ENCODE measurements at places on chromosomes 13 and 19.
A peak's percentile ranks its signal among the peaks of the same experiment; 100 is the strongest.

DNA sequence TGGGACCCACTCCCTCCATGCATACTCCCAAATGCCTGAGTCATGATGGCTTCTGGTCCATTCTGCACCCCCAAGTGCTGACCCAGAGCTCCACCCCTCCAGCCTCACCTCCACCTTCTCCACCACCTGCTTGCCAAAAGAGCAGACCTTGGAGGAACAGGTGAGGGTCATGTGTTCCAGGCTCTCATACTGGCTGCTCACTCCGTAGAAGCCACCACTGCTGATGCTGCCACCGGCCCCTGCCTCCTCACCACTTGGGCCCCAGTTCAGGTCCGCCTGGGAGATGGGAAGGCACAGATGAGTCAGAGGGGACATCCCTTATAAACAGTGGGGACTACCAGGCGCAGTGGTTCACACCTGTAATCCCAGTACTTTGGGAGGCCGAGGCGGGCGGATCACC is 7.9 kb downstream of the CD37 start:
- H3K27ac ChIP-seq = no peak overlapping the region
- peaks cover 30% of the 10 kb centered on the region for H3K36me3 ChIP-seq
- H3K4me3 ChIP-seq = no peak overlapping the region
- H3K4me1 ChIP-seq = peaks cover 17% of the 10 kb centered on the region
- no peaks in the 10 kb centered on the region for H3K27me3 ChIP-seq

DNA sequence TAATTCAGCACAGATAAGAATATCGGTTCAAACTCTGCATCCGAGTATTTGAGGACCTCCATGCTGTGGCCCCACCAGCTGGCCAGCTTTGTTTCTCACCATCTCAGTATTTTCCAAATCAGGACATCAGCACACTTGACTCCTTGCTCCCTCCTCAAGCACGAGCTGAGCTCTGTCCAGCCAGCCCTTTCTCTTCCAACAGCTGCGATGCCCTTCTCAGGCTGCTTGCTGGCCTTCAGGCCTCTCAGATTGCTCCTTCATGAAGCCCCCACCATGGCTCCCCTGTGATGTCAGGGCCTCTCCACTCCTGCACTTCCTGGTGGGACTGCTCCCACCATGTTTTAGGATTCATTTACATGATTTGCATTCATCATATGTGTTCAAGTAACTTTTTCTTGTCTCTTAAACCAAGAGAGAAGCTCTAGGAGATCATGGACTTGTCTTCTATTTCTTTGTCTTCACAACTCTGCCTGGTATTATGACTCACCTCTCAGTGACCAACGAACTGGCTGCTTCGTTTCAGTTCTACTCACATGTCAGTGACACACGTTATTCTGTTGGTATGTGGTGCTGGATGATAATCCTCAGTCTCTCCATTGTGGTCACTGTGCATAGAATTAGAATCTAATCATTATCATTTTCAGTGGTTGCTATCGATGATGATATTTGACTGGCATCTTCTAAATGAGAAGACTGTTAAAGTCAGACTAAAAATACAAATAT is 471.7 kb downstream of the EFNB2 start:
- no peak for DNase-seq
- H3K27ac ChIP-seq = no peak overlapping the region
- no peaks in the 10 kb centered on the region for H3K36me3 ChIP-seq
- no peaks in the 10 kb centered on the region for H3K27me3 ChIP-seq

GRCh38 chr19:39946532-39946931 is 12.1 kb upstream of the FCGBP start:
- no peak for DNase-seq
- H3K4me3 ChIP-seq = no peak overlapping the region
- peak overlapping the region; percentile 41 for H3K27ac ChIP-seq
- peaks cover 67% of the 10 kb centered on the region for H3K4me1 ChIP-seq
- H3K36me3 ChIP-seq = peaks cover 31% of the 10 kb centered on the region
- no peaks in the 10 kb centered on the region for H3K27me3 ChIP-seq

- peak; percentile 57 for DNase-seq
- H3K4me1 ChIP-seq = peaks cover 15% of the 10 kb centered on the region
- peaks cover 29% of the 10 kb centered on the region for H3K27me3 ChIP-seq
- H3K4me3 ChIP-seq = no peak overlapping the region
Observed at GRCh38 chr13:23899555-23899954, 2.3 kb upstream of the C1QTNF9B start.

- H3K4me1 ChIP-seq = peaks cover 19% of the 10 kb centered on the region
- H3K4me3 ChIP-seq = peak within 1 kb of the TSS; percentile 34
- no peaks in the 10 kb centered on the region for H3K36me3 ChIP-seq
- peaks cover 15% of the 10 kb centered on the region for H3K27me3 ChIP-seq
- no peak within 1 kb of the TSS for H3K27ac ChIP-seq
Observed at GRCh38 chr19:48746738-48747575, at the start of gene IZUMO1. TSS of gene IZUMO1 (minus strand) at chr19:48746909. CDS start at chr19:48745859, 1,050 bp downstream.

DNA sequence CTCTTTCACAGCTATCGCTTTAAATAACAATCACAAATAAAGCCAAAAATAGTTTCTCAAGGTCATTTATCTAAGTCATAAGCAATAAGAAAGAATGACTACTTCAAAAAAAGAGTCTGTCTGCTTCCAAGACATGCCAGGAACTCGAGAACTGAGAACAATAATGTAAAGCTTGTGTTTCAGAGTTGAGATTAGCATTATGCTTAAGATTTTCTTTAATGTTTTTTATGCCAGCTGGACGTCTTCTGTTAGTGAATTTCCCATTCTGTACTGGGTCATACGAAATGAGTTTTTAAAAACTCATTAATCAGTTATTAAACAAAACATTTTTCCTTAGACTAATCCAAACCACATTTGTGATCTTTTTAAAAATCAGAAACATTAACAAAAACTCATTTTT is 3.2 kb upstream of the SPRYD7 start:
- DNase-seq = no peak
- H3K4me3 ChIP-seq = no peak overlapping the region
- peaks cover 6% of the 10 kb centered on the region for H3K4me1 ChIP-seq
- peaks cover 21% of the 10 kb centered on the region for H3K27me3 ChIP-seq

DNA sequence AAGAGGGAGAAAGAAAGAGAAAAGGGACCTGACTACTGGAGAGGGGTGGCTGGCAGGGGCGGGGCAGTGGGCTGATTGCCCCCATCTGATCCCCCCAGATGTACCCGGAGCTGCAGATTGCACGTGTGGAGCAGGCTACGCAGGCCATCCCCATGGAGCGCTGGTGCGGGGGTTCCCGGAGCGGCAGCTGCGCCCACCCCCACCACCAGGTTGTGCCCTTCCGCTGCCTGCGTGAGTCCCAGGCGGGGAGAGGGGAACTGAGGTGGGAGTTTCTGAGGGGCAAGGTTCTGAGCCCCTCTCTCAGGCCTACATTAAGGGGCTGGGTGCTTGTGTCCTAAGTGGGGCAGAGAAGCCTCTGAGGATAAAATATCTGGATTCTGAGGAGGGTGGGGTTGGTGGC is 2.4 kb downstream of the APLP1 start:
- no peaks in the 10 kb centered on the region for H3K36me3 ChIP-seq
- no peak overlapping the region for H3K4me3 ChIP-seq
- no peak for DNase-seq
- H3K27ac ChIP-seq = no peak overlapping the region
- H3K4me1 ChIP-seq = peaks cover 18% of the 10 kb centered on the region

DNA sequence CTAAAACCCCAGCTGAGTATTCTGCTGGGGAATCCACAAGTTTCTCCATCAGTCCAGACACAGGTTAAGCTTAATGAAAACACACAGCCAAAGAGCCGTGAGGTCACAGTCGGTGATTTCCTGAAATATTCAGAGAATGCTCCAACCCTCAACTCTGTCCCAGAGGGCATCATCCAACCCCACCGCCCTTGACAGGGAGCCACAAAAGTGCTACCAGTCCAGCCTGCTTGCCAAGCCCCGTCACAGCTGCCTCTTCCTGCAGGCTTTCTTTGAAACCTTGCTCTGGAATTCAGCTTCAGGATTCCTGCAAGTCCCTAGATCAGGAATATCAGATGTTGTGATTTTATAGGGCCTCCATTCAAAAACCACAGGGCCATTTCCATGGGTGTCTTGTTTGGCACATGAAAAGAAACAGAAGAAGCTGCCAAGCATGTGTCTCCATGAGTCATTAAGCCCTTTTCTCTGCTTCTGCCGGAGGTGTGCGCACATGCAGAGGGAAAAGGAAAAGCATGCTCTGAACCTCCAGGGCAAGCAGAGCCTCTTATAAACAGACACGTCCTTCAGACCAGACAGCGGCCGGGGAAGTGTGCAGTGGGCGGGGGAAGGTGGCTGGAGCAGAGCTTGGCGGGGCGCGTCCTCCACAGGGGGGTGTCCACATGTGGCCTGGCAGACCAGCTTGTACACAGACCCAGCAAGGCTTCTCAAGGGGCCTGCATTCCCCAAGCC is 164.7 kb downstream of the KATNAL1 start:
- H3K27me3 ChIP-seq = no peaks in the 10 kb centered on the region
- DNase-seq = no peak
- no peak overlapping the region for H3K4me3 ChIP-seq
- H3K4me1 ChIP-seq = peaks cover 60% of the 10 kb centered on the region
- H3K27ac ChIP-seq = peak overlapping the region; percentile 81

DNA sequence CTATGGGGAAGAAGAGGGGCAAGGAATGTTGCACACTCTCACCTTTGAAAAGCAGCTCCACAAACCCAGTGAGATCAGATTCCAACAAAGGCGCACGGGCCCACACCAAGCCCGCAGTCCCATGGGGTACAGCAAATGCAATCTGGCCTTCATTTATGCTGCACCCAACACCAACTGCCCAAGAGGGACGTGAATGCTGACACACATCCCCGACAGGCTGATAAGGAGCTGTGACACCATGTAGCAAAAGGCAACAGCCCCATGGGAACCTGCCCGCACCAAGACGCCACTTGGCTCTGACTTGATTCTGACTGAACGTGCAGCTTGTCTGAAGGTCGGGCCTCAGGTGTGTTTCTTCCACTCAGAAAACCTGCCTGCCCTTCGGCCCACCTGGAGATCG is 17.3 kb downstream of the REXO1 start:
- peaks cover 1% of the 10 kb centered on the region for H3K4me1 ChIP-seq
- DNase-seq = no peak
- no peak overlapping the region for H3K4me3 ChIP-seq
- no peaks in the 10 kb centered on the region for H3K27me3 ChIP-seq

GRCh38 chr13:93259527-93260080 is 33.0 kb downstream of the GPC6 start:
- no peaks in the 10 kb centered on the region for H3K4me1 ChIP-seq
- H3K27ac ChIP-seq = no peak overlapping the region
- no peaks in the 10 kb centered on the region for H3K36me3 ChIP-seq
- H3K27me3 ChIP-seq = no peaks in the 10 kb centered on the region
- H3K4me3 ChIP-seq = no peak overlapping the region

GRCh38 chr13:111460548-111461444 is 140.4 kb downstream of the TEX29 start:
- H3K4me1 ChIP-seq = no peaks in the 10 kb centered on the region
- H3K4me3 ChIP-seq = no peak overlapping the region
- no peaks in the 10 kb centered on the region for H3K36me3 ChIP-seq
- H3K27ac ChIP-seq = no peak overlapping the region
- no peak for DNase-seq
- H3K27me3 ChIP-seq = peaks cover 13% of the 10 kb centered on the region

- H3K4me1 ChIP-seq = peaks cover 66% of the 10 kb centered on the region
- H3K27ac ChIP-seq = peak overlapping the region; percentile 88
- H3K4me3 ChIP-seq = peak overlapping the region; percentile 83
Observed at GRCh38 chr13:113209759-113210421, 477 bp downstream of the CUL4A start.

- H3K4me3 ChIP-seq = no peak overlapping the region
- H3K27me3 ChIP-seq = peaks cover 8% of the 10 kb centered on the region
- H3K27ac ChIP-seq = no peak overlapping the region
Observed at GRCh38 chr13:98299966-98300350, 122.9 kb upstream of the RNF113B start.

DNA sequence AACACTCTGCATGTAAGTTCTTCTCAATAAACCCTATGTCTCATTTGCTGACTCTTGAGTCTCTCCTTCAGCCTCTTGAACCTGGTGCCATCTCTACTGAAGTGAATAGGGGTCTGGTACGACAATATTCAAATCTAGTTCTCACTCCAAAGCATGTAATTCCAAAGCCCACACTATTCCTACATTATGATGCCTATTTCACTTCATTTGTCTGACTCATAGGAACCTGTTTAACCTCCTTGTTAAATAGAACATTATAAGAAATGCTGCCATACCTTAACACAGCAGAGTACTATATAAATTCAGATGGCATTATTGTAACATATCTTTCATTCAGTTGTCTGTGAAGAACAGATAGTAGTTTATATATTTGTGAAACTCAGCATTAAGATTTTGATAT is 67.1 kb downstream of the STARD13 start:
- H3K36me3 ChIP-seq = no peaks in the 10 kb centered on the region
- DNase-seq = no peak
- no peaks in the 10 kb centered on the region for H3K27me3 ChIP-seq
- no peak overlapping the region for H3K27ac ChIP-seq
